ENCODE measurements at places on chromosomes 16 and 17.

- no peak for DNase-seq
Measured at GRCh38 chr16:87780385-87780989, 14.7 kb upstream of the KLHDC4 start.

DNA sequence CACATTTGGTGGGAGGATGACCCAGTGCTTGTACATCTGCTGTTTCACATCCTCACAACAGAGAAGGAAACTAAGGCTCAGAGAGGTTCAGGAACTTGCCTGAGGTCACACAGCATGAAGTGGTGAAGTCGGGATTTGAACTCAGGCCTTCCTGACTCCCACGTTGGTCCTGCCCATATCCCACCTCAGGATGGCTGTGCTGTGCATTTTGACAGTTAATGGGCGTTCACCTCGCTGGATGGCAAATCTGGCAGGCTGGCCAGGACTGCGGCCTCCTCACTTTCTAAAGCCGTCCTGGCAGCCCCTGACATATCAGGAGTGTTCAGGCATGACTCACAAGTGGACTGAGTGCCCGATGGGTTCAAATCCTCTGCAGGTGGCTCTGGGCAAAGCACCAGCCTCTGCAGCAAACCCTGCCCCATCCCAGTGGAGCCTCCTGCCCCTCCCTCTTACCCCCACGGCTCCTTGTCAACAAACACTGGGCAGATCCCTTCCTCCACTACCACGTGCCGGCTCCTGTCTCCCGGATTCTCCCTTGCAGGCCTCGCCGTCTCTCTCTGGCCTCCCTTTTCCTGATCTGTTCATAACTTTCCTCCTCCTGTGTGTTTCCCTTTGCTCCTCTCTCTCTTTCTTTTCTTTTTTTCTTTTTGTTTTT, 29.2 kb downstream of the SOCS3 start:
- DNase-seq, result no peak

GRCh38 chr16:11009027-11009755, 64.8 kb downstream of the CLEC16A start:
- DNase-seq, result no peak

DNA sequence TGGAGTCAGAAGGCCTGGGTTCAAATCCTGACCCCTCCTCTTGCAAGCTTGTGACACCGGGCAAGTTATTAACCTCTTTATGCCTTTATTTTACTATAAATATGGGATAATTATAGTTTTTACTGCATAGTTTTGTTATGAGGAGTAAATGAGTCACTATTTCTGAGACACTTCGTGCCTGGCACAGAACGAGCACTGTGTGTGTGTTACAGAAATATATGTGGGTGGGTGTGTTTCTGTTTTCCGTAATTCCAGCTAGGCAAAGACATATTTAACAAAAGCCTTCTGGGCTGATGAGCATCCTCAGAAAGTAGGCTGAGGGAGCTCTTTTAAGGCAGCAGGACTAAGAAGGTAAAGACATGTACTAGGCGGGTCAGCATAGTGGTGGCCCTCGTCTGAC, 417.9 kb downstream of the MAF start:
- no peak for DNase-seq

DNA sequence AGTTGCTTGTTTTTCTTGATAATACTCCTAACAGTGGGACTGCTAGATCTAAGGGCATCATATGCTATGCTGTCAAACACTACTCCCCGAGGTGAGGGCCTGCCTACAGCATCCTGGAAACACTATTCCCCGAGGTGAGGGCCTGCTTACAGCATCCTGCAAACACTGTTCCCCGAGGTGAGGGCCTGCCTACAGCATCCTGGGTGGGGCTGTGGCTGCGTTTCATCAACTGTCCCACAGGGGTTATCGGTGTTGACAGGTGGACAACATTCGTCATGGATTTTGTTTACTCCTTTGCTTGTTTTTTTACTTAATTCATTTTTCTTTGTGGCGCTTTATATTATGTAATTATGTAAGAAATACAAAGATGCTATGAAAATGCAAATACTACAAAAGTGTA, 22.5 kb downstream of the NPRL3 start:
- DNase-seq, result no peak

- DNase-seq, result no peak
Measured at GRCh38 chr16:30619638-30620037, 9.4 kb upstream of the ZNF689 start.

- no peak for DNase-seq
Measured at GRCh38 chr16:68078701-68079375, 6.3 kb upstream of the NFATC3 start.

DNA sequence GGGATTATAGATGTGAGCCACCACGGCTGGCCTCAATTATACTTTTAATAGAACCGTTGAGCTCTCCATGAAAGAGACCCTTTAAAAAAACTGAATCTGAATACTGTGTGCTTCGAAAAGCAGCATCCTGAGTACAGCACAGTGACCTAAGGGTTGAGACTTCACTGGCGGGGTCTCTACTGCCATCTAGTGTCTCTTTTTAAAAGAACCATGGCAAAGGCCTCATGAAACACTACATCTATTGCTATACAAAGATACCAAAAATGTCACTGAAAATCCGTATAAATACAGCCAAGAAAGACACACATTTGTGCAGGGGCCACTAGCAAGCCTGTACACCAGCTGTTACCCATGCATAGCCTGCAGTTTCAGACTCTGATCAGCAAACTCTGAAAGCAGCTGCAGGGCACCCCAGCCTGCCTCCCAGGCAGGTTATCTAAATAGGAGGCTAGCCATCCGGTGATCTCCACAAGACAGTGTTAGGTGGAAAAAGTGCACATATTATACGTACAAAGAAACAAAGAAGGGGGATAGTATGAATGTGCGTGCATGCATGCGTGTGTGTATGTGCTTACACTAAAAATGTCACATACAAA, 35.3 kb downstream of the NPLOC4 start:
- DNase-seq, result peak; percentile 56

- no peak for DNase-seq
Measured at GRCh38 chr17:59434429-59434828, 103.0 kb downstream of the YPEL2 start.

- no peak for DNase-seq
Measured at GRCh38 chr17:31379597-31380205, 11.8 kb upstream of the RAB11FIP4 start.

- DNase-seq, result no peak
Measured at GRCh38 chr16:29204806-29205135, 201.7 kb downstream of the NPIPB11 start.

- no peak for DNase-seq
Measured at GRCh38 chr16:30567991-30568638, 3.4 kb downstream of the ZNF688 start.

DNA sequence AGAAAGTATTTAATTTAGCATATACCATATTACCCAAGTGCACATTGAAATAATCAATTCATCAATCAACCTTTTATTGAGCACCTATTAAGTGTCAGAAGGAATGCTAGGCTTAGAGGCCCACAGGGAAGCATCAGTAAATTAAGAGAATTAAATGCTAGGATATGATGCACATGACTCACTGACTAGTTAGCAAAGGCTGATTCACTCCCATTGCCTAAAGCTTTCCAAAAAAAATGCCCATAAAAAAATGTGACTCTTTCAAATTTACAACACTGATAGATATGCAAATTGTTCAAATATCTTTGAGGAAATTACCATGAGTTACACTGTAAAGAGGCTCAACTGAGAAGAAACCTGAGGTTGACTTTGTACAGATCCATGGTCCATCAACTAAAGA, 883.3 kb downstream of the CDH11 start:
- no peak for DNase-seq

GRCh38 chr17:3845621-3846436, at the start of gene NCBP3:
NCBP3 (minus strand) TSS chr17:3846246; CDS start chr17:3846223, 23 bp downstream.
- peak; percentile 57 for DNase-seq

DNA sequence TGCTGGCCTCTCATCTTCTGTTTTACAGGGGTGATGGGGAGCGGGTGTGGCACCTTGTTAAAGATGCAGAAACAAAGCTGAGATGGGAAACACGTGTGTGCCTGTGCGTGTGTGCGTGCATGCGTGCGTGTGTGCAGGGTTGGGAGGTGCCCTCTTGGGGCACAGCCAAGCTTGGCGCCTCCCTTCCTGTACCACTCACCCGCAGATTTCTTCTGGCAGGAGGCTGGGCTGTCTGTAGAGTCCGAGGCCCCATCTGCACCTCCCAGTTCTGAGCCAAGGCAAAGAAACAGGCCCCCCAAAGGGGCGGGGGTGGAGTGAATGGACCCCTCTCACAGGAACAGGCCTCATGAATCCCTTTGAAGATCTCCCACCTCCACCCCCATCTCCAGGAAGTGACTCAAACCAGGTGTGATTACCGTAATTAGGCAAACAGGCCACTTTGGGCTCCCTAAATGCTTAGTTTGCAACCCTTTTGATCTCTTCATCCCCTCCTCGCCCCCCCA, 20.9 kb downstream of the TNS4 start:
- no peak for DNase-seq

GRCh38 chr17:70102531-70102930, 27.5 kb downstream of the KCNJ16 start:
- DNase-seq, result no peak

- no peak for DNase-seq
Measured at GRCh38 chr17:82802075-82802780, 37.6 kb downstream of the ZNF750 start.

DNA sequence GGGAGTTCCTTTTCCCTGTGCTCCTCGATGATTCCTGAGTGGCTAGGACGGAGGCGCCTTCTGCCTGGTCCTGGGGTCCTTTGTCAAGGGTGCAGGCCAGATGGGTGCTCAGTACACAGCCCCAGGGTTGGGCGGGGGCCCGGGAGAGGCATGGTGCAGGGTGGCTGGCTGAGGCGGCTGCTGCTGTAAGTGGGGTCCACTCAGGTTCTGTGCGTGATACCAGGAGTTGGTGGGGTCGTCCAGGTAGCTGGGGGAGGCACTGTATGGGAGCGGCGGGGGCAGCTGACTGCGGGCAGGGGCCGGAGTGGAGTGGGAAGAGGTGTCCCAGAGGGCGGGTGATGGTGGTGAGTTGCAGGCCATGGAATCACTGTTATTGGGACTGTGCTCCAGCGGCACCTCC, 3.6 kb downstream of the DLX3 start:
- no peak for DNase-seq

DNA sequence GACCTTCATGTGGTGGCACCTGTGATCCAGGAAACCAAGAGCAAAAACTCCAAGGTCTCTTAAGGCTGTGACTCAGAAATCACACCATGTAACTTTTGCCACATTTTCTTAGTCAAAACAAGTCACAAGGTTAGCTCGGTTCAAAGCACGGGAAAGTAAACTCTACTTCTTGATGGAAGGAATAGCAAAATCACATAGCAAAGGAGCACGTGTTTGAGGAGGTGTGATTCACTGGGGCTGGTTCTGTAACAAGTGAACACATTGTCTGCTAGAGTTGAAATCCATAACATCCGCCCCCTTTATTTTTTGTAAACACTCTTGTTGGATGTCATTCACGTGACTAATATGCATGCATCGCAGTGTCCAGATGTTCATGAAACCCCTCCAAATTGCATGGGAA, 415.0 kb upstream of the MAF start:
- DNase-seq, result no peak

DNA sequence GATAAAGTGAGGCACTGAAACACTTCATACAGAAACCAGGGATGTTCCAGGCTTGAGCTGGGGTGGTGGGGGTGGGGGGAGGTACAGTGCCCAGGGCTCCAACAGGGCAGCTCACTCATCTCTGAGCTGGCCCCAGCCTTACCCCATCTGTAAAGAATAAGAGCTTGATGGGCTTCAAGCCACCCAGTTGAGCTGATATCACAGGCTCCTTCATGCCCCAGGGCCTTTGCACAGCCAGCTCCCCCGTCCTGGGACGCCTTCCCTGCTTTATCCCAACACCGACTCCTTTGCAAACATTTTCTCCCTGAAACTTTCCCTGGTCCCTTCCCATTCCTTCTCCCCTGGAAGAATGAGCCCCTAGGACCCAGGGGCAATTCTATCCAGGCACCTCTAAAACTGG, 261.7 kb downstream of the PARN start:
- no peak for DNase-seq

- no peak for DNase-seq
Measured at GRCh38 chr17:61362852-61363600, 36.6 kb upstream of the TBX2 start.

DNA sequence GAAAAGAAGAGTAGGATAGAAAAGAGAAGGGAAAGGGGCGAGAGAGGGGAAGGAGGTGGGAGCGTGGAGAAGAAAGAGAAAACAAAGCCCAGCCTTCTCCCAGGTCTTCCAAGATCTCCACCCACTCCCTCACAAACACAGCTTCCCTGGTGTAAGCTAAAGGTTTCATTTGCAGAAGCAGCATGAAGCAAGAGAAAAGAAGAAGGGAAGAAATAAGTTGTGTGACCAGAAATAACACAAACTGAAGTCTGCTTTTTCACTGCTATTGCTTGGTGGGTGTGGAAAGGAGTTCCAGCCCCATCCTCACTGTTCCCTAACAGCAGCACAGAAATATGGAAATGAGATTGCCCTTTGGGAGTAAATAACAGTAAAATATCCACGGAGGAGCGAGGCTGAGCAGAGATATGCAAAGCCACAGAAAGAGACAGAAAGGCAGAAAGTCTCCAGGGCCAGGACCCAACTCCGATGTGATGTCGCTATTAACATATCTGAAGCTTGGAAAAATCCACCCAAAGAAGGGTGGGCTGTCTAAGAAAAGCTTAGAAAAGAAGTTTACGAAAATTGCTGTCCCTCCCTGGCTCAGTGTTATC, 10.3 kb upstream of the GAS7 start:
- no peak for DNase-seq

- DNase-seq, result no peak
Measured at GRCh38 chr16:58126451-58126961, 2.7 kb downstream of the CFAP20 start.

DNA sequence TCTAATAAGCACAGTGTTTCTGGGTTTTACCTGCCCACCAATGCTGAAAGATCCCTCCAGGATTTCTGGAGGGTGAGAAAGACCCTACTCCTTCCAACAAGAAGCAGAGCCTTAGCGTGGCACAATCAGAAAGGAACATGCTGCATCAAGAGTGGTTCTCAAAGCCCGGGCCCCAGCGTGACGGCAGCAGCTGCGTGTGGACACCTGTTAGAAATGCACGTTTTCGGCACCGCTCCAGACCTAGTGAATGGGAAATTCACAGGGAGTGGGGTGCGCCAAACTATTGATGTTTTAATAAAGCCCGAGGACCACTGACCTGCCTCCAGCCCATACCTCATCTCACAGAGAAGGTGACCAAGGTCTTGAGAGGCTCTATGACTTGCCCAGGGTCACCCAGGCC, 55.8 kb downstream of the PECAM1 start:
- no peak for DNase-seq

DNA sequence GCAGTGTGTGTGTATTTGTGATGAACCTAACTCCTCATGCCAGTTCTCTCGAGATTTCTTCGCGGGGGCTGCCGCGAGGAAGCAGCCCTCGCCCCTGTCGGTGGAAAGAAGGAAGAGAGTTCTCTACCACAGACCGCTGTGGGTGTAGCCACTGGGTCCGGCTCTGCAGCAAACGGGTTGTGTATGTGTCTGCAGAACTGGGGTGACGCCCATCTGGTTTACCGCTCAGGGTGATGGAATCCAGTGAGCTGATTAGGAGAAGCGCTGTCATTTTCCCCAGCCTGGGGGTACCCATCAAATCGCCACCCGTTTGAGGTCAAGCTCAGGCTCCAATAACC, 7.7 kb downstream of the CORO6 start:
- no peak for DNase-seq

- DNase-seq, result no peak
Measured at GRCh38 chr16:27792486-27793248, 242.7 kb downstream of the KATNIP start.
